ENCODE measurements at places on chromosomes 2 and 18. TPM values are rescaled to one million over a fixed set of nuclear protein-coding genes. Genes with fewer than 3 reads are reported as not detected.

DNA sequence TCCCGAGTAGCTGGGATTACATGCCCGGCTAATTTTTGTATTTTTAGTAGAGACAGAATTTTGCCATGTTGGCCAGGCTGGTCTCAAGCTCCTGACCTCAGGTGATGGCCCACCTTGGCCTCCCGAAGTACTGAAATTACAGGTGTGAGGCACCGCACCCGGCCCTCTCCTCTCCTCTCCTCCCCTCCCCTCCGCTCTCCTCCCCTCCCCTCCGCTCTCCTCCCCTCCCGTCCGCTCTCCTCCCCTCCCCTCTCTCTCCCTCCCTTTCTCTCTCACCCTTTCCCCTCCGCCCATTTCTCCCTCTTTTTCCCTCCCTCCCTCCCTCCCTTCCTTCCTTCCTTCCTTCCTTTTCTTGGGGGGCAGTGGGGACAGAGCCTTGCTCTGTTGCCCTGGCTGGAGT lies 28.4 kb downstream of the CD8B start:
- DNase-seq, result no peak

Gene RIT2
- total RNA-seq, result not detected

DNA sequence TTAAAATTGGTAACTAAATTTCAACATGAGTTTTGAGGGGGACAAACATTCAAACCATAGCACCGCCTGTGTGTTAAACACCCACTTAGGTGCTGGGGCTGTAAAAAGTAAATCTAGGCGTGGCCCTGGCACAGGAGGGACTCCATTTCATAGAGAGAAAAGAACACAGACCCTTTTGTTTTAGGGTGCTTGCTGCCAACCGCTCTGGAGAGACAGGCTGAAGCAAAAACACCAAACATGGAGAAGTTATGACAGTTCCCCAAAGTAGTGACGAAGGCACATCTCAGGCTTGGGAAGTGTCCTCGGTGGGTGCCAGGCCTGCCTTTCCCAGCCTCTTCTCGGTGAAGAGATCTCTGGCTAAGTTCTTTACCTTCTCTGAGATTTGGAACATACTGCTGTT lies 5.1 kb downstream of the ACTG2 start:
- no peak for DNase-seq

- no peak for DNase-seq
Observed at GRCh38 chr2:13986119-13986720, 646.3 kb upstream of the LRATD1 start.

DNA sequence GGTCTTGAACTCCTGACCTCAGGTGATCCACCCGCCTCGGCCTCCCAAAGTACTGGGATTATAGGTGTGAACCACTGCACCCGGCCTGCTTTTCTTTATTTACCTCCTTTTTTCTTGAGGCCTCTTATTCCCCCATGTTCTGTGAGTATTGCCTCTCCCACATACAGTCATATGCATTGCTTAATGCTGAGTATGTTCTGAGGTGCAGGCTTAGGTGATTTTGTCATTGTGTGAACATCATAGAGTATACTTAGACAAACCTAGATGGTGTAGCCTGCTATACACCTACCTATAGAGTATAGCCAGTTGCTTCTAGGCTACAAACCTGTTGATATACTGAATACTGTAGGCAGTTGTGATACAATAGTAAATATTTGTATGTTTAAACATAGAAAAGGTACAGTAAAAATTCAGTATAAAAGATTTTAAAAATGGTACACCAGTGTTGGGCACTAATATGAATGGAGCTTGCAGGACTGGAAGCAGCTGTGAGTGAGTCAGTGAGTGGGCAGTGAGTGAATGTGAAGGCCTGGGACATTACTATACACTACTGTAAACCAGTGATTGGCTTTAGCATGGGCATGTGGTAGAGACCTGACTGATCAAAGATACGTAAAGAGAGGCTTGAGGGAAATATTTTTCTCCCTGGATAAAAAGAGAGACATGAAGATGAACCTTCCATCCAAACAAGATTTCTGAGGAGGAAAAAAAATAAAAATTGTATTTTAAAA lies 17.6 kb downstream of the SLC39A10 start:
- DNase-seq, result no peak

Gene CYS1
- total RNA-seq, result 3.9 TPM

Gene GALR1
- 0.11 TPM for total RNA-seq

Measured in thyroid gland (tissue), 4 donors.